ENCODE measurements at places on chromosomes 3 and 15. TPM values are rescaled to one million over a fixed set of nuclear protein-coding genes. Genes with fewer than 3 reads are reported as not detected.
A peak's percentile ranks its signal among the peaks of the same experiment; 100 is the strongest.

DNA sequence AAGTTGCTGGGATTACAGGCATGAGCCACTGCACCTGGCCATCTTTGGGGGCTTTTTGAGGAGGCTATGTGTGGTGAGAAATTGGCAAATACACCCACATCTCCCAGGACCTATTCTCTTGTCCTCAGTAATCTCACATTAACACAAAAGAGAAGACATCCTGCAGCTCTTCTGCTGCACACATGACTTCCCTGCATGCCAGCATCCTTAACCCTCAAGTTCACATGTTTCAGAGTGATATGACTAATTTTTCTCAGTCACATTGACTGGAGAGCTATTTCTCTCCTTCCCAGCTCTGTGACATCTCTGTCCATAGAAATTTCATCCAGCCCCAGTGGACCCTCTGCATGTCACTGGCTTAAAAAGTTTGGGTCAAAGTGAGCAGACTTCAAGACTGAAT lies 1.9 kb upstream of the SKIC8 start:
- no peaks in the 10 kb centered on the region for H3K36me3 ChIP-seq
- DNase-seq = no peak
- H3K4me3 ChIP-seq = no peak overlapping the region
- peaks cover 6% of the 10 kb centered on the region for H3K4me1 ChIP-seq
- no peaks in the 10 kb centered on the region for H3K27me3 ChIP-seq

The ARID3B gene
- 8.1 TPM for total RNA-seq

GRCh38 chr15:75694241-75695182 lies 18.1 kb downstream of the CSPG4 start:
- H3K27ac ChIP-seq = peak overlapping the region; percentile 39
- H3K4me1 ChIP-seq = peaks cover 10% of the 10 kb centered on the region
- DNase-seq = no peak
- no peaks in the 10 kb centered on the region for H3K27me3 ChIP-seq
- H3K4me3 ChIP-seq = no peak overlapping the region
- no peaks in the 10 kb centered on the region for H3K36me3 ChIP-seq

DNA sequence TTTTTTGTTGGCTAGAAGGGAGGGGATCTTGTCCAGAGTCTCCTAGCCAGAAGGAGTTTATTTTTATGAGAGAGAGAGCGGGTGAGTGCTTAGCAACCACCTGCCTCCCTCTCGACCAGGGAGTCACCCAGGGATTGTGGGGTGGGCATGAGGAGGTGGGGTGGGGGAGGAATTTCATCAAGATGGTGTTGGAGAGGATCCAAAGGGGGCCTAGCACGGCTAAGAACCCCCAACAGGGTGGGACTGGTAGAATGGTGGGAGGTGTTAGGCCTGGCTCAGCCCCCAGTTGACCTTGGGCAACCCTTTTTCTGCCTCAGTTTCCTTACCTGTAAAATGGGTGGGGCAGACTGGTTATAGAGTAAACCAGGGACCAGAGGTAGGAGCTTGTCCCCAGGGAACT lies 1.8 kb downstream of the SLC6A6 start:
- DNase-seq = no peak
- 0 out of 2 replicates have a peak overlapping the region, but pooled peaks have one; percentile 93 for H3K27ac ChIP-seq
- H3K36me3 ChIP-seq = peaks cover 2% of the 10 kb centered on the region
- no peaks in the 10 kb centered on the region for H3K27me3 ChIP-seq
- H3K4me1 ChIP-seq = peaks cover 33% of the 10 kb centered on the region

- no peaks in the 10 kb centered on the region for H3K4me1 ChIP-seq
- H3K27me3 ChIP-seq = no peaks in the 10 kb centered on the region
- H3K27ac ChIP-seq = no peak overlapping the region
- DNase-seq = no peak
Measured at GRCh38 chr3:188055388-188055787, 98.6 kb upstream of the LPP start.

GRCh38 chr3:172519740-172520139 lies 3.5 kb downstream of the TNFSF10 start:
- H3K4me3 ChIP-seq = no peak overlapping the region
- H3K36me3 ChIP-seq = no peaks in the 10 kb centered on the region
- peaks cover 11% of the 10 kb centered on the region for H3K4me1 ChIP-seq
- no peaks in the 10 kb centered on the region for H3K27me3 ChIP-seq

The MRPL47 gene
- total RNA-seq = 52.3 TPM

- no peaks in the 10 kb centered on the region for H3K4me1 ChIP-seq
- no peaks in the 10 kb centered on the region for H3K27me3 ChIP-seq
- H3K27ac ChIP-seq = no peak overlapping the region
- peaks cover 21% of the 10 kb centered on the region for H3K36me3 ChIP-seq
Measured at GRCh38 chr3:49371946-49372345, 13.8 kb upstream of the GPX1 start.

Measured in HCT116 (cell line).